ENCODE measurements at places on chromosomes 6 and 20.

- DNase-seq, result peak; percentile 34
- H3K4me3 ChIP-seq, result peak overlapping the region; percentile 92
- H3K27me3 ChIP-seq, result no peaks in the 10 kb centered on the region
- H3K4me1 ChIP-seq, result peaks cover 12% of the 10 kb centered on the region
- H3K27ac ChIP-seq, result peak overlapping the region; percentile 99
Observed at GRCh38 chr6:45378334-45378926, 696 bp upstream of the SUPT3H start.

DNA sequence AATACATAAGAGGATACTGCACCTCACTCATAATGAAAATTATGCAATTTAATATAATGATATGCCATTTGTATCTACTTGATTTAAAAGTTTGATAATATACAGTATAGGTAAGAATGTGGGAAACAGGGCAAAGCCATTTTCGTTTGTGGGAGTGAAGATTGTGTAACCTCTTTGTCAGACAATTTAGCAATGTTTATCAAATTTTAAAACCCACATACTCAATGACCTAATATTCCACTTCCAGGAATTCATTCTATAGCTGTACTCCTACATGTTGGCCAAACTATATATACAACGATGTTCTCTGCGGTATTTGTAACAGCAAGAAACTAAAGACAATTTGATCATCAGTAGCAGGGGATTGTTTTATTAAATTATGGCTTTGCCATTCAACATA is 17.8 kb upstream of the FKBP5 start:
- H3K27me3 ChIP-seq, result no peaks in the 10 kb centered on the region
- H3K4me3 ChIP-seq, result no peak overlapping the region
- peaks cover 20% of the 10 kb centered on the region for H3K4me1 ChIP-seq
- peaks cover 3% of the 10 kb centered on the region for H3K36me3 ChIP-seq
- DNase-seq, result no peak
- no peak overlapping the region for H3K27ac ChIP-seq

GRCh38 chr20:64223526-64224067 is 32.0 kb upstream of the PCMTD2 start:
- H3K27me3 ChIP-seq, result no peaks in the 10 kb centered on the region
- DNase-seq, result no peak
- peaks cover 4% of the 10 kb centered on the region for H3K4me1 ChIP-seq
- H3K36me3 ChIP-seq, result no peaks in the 10 kb centered on the region
- H3K4me3 ChIP-seq, result no peak overlapping the region

- no peak for DNase-seq
- no peaks in the 10 kb centered on the region for H3K36me3 ChIP-seq
Observed at GRCh38 chr6:140494321-140495108, 1120.1 kb upstream of the CITED2 start.

- no peak for DNase-seq
- no peaks in the 10 kb centered on the region for H3K4me1 ChIP-seq
- H3K36me3 ChIP-seq, result no peaks in the 10 kb centered on the region
- no peaks in the 10 kb centered on the region for H3K27me3 ChIP-seq
- no peak overlapping the region for H3K4me3 ChIP-seq
- no peak overlapping the region for H3K27ac ChIP-seq
Observed at GRCh38 chr6:2684103-2684749, 66.5 kb downstream of the MYLK4 start.

- no peaks in the 10 kb centered on the region for H3K27me3 ChIP-seq
- DNase-seq, result no peak
- H3K27ac ChIP-seq, result no peak overlapping the region
- H3K4me1 ChIP-seq, result peaks cover 36% of the 10 kb centered on the region
- H3K4me3 ChIP-seq, result no peak overlapping the region
- H3K36me3 ChIP-seq, result peaks cover 1% of the 10 kb centered on the region
Observed at GRCh38 chr6:45483501-45483900, 105.8 kb upstream of the SUPT3H start.

- H3K4me3 ChIP-seq, result no peak overlapping the region
- H3K36me3 ChIP-seq, result peaks cover 4% of the 10 kb centered on the region
- peak; percentile 55 for DNase-seq
- peaks cover 67% of the 10 kb centered on the region for H3K4me1 ChIP-seq
- H3K27me3 ChIP-seq, result no peaks in the 10 kb centered on the region
Observed at GRCh38 chr6:90478278-90478677, 108.6 kb downstream of the MAP3K7 start.

DNA sequence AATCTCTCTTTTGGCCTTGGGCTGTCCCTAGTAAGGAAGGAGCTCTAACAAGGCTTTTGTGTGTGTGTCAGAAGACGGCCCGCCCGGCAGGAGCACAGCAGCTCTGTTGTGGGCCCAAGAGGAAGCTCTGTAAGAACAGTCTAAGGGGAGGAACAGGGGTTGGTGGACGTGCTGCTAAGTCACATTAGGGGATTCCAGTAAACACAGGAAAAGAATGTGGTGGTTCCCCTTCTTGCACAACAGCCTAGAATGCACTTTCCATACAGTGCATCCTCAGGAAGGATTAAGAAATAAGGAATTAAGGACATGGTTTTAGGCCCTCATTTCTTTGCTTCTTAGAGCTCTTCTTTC is 114.5 kb downstream of the RNF144B start:
- peak; percentile 31 for DNase-seq
- H3K4me1 ChIP-seq, result no peaks in the 10 kb centered on the region
- H3K36me3 ChIP-seq, result no peaks in the 10 kb centered on the region
- no peaks in the 10 kb centered on the region for H3K27me3 ChIP-seq

GRCh38 chr6:40037271-40037670 is 103.0 kb upstream of the MOCS1 start:
- peaks cover 7% of the 10 kb centered on the region for H3K27me3 ChIP-seq
- no peak for DNase-seq
- H3K4me3 ChIP-seq, result no peak overlapping the region
- H3K27ac ChIP-seq, result no peak overlapping the region
- no peaks in the 10 kb centered on the region for H3K36me3 ChIP-seq
